ENCODE measurements at places on chromosomes 16 and 17. TPM values are rescaled to one million over a fixed set of nuclear protein-coding genes. Genes with fewer than 3 reads are reported as not detected.

Gene OR3A2
- 0.70 TPM for total RNA-seq

Gene TBC1D3B
- 10.5 TPM for total RNA-seq

Gene KCNH4
- total RNA-seq = 0.39 TPM

Gene ZACN
- not detected for total RNA-seq

Gene KRTAP4-9
- not detected for total RNA-seq

Gene WFDC1
- total RNA-seq = 37.5 TPM

Gene SLFN14
- total RNA-seq = not detected

Gene AANAT
- total RNA-seq = not detected

Gene UNC45B
- not detected for total RNA-seq

Gene CES4A
- total RNA-seq = 16.1 TPM

Gene KRT39
- total RNA-seq = not detected

Gene RAB37
- 2.9 TPM for total RNA-seq

Gene DHRS13
- 22.8 TPM for total RNA-seq

Gene ADAM11
- total RNA-seq = 0.55 TPM

Gene NOL11
- total RNA-seq = 28.8 TPM

Gene KRTAP4-1
- total RNA-seq = not detected

Gene ABCC6
- total RNA-seq = 6.5 TPM

Gene PSMD7
- 89.3 TPM for total RNA-seq

Gene GLIS2
- total RNA-seq = 19.3 TPM

Gene PTGES3L
- 0.28 TPM for total RNA-seq

Gene TCAP
- total RNA-seq = 13.6 TPM

Gene RAI1
- total RNA-seq = 14.7 TPM

Gene CCDC182
- not detected for total RNA-seq

Gene STH
- not detected for total RNA-seq

Gene SYCE1L
- 2.2 TPM for total RNA-seq

Gene STX1B
- not detected for total RNA-seq

Gene ARHGAP23
- total RNA-seq = 20.8 TPM

Gene HBA2
- total RNA-seq = 36.4 TPM

Gene SLC22A31
- total RNA-seq = 2.6 TPM

Gene MYH8
- not detected for total RNA-seq

Gene KRTAP29-1
- total RNA-seq = not detected

Gene RPL19
- total RNA-seq = 2,564 TPM

Gene TBX2
- 6.5 TPM for total RNA-seq

Gene NACA2
- total RNA-seq = not detected

Gene MLST8
- 33.9 TPM for total RNA-seq

Gene PLLP
- total RNA-seq = 3.3 TPM

Gene IRX5
- total RNA-seq = 0.50 TPM

Gene CDT1
- 1.4 TPM for total RNA-seq

Gene TNFRSF12A
- total RNA-seq = 42.5 TPM

Gene NECAB2
- total RNA-seq = not detected

Gene IL34
- 24.1 TPM for total RNA-seq

Gene ITGA2B
- total RNA-seq = 0.69 TPM

Gene MAPK7
- 46.1 TPM for total RNA-seq

Gene TNRC6A
- total RNA-seq = 45.8 TPM

Gene ICAM2
- total RNA-seq = 18.1 TPM

Gene CD79B
- 3.3 TPM for total RNA-seq

Gene SCNN1B
- total RNA-seq = not detected

Gene C16orf82
- not detected for total RNA-seq

Gene CCDC40
- 12.8 TPM for total RNA-seq

Gene SOX8
- total RNA-seq = 0.72 TPM

Gene CA5A
- total RNA-seq = not detected

Gene NAGS
- 0.66 TPM for total RNA-seq

Measured in adrenal gland (tissue), 19 donors.